ENCODE measurements at places on chromosomes 3 and 15.

DNA sequence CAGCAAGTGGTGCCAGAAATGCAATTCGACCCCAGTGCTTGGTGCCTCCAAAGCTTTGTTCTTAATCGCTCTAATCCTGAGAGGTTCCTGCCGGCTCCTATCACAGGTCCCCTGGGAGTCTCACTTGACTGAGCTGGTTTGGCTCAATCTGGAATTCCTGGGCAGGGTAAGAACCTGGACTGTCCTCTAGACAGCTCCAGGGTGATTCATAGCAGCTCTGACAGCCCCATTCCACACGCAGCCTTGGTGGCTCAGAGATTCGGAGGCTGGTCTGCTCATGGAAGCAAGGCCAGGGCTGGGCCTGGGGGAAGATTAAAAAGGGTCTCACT is 37.9 kb downstream of the MYO5C start:
- no peak for DNase-seq

DNA sequence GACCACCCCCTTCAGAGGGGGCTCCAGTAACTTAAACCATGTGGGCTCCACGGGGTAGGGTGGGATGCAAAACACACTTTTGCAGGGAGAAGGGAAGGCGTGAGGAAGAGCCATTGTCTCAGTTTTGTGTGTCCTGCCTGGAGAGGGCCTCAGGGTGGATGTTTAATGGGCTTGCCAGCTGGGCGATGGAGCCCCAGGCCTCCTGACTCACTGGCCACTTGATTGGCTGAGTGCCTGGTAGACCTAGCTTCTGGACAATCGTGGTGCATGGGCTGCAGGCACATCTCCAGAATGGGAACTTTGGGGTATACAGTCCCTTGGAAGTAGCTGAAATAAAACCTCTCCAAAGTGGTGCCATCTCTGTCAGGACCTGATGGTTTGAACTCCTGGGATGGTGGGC is 118.3 kb upstream of the MRPS22 start:
- DNase-seq = no peak

GRCh38 chr3:190173426-190173825 is 52.7 kb upstream of the P3H2 start:
- DNase-seq = no peak

DNA sequence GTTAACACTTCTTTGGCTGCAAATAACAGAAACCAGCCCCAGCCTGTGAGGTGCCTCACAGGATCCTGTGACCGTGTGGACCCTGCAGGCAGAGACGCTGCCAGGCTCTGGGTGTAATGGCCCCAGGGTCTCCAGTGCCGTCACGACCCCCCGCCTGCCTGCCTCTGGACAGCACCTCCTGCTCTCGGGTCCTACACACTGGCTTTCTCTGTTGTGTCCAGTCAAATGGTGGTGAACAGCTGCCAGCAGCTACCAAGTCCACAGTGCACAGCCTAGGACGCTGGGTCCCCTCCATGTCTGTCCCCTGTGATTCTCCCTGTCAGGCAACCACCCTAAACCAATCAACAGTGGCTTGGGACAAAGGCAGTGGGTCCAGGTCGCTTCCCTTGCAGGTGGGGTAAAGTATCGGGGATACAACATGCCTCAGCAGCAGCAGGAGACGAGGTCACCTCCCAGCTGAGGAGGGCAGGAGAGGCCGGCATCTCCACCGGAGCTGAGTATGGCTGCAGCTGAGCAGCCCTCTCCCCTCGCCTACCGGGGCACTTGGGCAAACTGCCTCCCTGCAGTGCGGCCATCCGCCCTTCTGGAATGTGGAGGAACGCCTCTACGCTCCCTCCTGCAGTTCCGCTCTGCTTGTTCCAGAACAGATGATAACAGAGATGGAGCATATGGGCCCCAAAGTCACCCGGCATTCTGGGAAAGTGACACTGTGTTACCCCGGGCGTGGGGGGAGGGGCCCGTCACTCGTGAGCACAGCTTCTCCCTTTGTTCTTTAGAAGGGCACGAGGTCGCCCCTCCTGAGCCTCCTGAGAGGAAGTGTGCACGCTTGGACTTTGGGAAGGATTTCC is 21.1 kb upstream of the SKOR1 start:
- DNase-seq = no peak

- DNase-seq = no peak
Measured at GRCh38 chr15:65902373-65902772, 33.1 kb downstream of the RAB11A start.

GRCh38 chr3:143060906-143061305 is 58.7 kb upstream of the CHST2 start:
- DNase-seq = no peak

- DNase-seq = no peak
Measured at GRCh38 chr15:20295238-20295811, 246.3 kb downstream of the GOLGA6L6 start.

DNA sequence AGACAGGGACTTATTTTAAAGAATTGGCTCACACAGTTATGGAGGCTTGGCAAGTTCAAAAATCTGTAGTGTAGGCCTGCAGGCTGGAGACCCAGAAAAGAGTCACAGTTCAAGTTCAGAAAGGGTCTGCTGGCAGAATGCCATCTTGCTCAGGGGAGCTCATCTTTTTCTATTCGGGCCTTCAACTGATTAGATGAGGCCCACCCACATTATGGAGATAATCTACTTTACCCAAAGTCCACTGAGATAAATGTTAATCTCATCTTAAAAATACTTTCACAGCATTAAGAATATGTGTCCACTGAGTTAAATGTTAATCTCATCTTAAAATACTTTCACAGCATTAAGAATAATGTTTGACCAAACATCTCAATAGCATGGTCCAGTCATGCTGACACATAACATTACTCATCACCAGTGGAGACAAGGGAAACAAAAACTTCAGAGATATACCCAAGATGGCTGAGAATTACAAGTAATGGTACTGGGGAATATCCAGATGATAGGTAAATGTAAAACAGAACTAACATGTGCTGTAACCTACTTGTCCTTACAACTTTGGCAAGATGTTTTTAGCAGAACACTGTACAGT is 74.3 kb upstream of the STAC start:
- no peak for DNase-seq

DNA sequence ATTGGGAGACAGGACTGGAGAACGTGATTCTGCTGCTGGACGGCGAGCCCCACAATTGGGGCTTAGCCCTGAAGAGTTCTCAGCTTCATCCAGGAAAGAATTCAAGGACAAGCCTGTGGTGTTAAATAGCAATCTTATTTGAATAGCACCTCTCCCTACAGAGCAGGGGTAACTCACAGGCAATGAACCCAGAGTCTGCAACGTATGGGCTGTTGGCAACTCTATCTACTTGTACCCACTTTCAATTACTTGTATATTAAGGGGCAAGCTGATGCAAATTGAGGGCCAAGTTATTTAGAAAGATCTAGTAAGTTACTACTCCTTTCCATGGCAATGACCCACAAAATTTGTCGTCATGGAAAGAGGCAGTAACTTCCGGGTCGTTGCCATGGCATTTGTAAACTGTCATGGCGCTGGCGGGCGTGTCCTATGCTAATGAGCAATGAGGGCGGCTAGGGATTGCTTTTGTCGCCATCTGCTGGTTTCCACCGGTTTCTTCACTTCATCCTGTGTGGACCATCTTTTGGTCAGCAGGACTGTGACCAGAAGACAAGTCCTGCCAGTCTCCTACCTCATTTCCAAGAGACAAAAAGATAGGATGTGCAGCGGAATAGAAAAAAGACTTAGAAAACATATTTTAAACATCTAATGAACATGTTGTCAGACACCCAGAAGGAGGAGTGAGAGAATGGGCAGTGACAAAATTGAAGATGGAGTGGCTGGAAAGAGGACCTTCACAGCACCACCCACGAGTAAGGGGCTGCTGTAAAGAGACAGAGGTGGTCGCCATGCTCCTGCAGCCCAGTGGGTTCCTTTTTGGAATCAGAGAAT is 45.8 kb upstream of the SH3BP5 start:
- DNase-seq = peak; percentile 42

- DNase-seq = no peak
Measured at GRCh38 chr3:64268926-64269325, 43.7 kb upstream of the PRICKLE2 start.

GRCh38 chr3:198081421-198081844 is 121.4 kb downstream of the LMLN start:
- DNase-seq = no peak

DNA sequence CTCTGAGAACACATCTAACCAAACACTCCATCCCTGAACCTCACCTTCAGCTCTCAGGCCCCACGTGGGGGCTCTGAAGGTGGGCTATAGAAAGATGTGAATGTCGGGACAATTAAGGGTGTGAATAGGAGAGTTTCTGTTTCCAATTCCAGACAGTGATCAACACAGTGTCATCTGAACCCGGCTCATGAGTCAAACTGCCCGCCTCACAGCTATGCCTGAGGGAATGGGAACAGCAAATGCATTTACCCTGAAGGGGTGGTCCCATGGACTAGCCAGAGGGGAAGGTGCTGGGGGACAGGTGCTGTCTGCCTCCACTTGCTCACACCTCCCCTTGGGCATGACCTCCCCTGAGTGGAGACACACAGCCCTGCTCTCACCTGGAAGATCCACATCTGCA is 6.3 kb downstream of the RTP2 start:
- no peak for DNase-seq

DNA sequence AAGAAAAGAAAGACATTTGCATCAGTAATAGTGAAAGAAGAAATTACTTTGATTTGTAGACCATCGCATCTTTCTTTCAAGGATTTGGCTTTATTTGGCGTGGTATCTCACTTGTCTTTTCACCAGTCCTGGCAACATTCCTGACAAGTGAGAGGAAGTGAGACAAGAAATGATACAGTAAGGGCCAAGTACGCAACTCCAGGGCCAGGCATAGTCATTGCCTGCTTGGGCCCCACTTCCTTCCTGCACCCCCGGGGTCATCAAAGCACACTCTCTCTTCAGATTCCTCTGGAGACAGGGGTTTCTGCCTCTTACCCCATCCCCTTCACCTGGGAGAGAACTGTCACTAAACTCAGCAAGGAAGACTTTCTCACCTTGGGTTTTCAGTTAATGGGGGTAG is 55.1 kb downstream of the CD47 start:
- no peak for DNase-seq

DNA sequence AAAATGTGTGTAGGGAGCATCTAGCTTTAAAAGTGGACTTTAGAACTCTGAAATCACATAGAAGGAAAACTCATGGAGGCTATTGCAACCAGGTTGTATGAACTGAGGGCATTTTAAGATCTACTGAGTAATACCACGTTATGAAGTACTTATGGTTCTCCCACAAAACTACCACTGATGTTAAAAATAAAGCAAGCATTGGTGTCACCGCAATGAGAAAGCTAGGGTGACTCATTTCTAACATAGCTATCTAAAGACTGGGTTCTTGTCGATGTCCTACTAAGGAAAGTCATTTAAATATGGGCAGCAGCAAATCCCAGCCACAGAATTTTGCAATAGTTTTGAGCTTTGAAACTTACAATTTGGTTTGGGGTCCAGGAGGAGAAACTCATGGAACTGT is 584.8 kb downstream of the DIPK2A start:
- DNase-seq = no peak

GRCh38 chr15:78179906-78180305 is 30.7 kb downstream of the IDH3A start:
- DNase-seq = no peak

DNA sequence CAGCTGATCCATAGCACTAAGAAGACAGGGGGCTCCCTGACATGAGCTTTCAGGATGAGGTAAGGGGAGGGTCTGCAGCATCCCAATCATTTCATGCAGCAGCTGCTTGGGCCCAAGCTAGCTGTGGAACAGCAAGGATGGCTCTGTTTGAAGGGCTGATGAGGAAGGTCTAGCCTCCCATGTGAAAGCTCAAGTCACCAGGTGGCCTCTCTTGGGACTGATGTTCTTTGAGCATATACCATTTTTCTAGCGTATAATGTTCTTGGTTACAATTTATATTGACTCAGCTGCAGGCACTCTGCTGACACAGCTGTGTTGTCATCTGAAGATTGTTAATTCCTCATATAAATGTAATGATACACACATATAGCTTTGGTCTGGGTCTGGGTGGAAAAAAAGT is 87.0 kb downstream of the CD200R1L start:
- no peak for DNase-seq

DNA sequence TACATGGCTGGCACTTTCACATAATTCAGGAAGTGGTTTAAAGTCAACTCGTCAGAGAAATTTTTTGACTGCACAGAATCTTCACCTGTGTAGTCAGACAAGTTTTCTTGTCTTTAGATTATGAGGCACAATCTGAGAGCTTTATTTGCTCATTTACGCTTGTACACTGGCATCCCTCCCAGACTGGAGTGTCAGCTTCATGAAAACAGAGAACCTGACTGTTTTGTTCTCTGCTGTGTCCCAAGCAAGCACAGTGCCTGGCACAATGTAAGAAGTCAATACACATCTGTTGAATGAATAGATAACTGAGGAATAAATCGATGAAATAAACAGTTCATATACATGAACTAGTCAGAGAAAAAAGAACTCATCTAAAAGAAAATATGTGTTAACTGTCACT is 846.1 kb upstream of the CFAP20DC start:
- no peak for DNase-seq

DNA sequence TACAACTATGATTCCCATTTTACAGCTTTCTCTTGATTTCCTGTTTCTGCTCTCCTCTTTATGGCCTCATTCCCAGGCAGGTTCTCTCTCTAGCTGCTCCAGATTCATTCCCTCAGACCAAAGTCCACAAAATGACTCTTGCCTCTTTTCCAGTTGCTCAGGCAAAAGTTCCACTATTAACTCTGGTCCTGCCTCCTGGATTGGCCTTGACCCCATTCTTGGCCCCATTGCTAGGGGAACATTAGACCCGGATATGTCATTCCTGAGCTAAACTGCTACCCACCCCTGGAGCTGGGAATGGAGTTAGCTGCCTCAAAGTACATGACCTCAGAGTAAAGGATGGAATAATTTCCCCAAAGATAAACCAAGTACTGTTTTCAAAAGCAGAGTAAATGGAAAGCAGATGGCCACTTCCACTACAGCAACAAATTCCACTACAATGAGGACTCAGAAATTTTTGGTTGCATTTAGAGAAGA is 73.0 kb upstream of the GAP43 start:
- peak; percentile 40 for DNase-seq

DNA sequence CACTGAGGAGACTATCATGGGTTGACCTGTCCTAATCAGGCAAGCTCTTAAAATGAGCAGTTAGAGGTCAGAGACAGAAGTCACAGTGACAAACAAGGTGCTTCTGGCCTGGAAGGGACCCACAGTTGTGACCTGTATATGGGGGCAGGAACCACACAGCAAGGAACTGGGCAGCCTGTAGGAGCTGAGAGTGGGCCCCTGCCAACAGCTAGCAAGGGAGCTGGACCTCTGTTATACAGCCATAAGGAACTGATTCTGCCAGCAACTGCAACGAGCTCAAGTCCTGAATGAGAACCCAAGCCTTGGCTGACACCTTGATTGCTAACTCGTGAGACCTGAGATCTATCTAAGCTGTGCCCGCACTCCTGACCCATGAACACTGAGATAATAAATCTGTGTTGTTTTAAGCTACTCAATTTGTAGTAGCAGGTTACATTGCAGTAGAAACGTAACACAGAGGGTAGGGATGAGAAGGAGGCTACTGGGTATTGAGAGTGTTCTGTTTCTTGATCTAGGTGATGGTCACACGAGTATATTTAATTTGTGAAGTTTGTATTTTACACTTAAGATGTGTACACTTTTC is 44.5 kb upstream of the MAGI1 start:
- DNase-seq = no peak
